ENCODE measurements at places on chromosomes 12 and 14.

- no peak for DNase-seq
Observed at GRCh38 chr12:85843606-85844310, 7.5 kb upstream of the RASSF9 start.

- no peak for DNase-seq
Observed at GRCh38 chr12:56951582-56952339, 5.6 kb downstream of the RDH16 start.

GRCh38 chr12:69566603-69567002 is 18.7 kb upstream of the CCT2 start:
- no peak for DNase-seq

- DNase-seq: no peak
Observed at GRCh38 chr12:870378-870777, 79.1 kb downstream of the RAD52 start.

- DNase-seq: no peak
Observed at GRCh38 chr12:117688446-117688845, 280.3 kb downstream of the KSR2 start.

All from NCI-H2081 (cell line).